ENCODE measurements at places on chromosomes 1 and 21.

- no peak for DNase-seq
These were observed 76.3 kb downstream of the MEGF6 start for GRCh38 chr1:3534803-3535637.

DNA sequence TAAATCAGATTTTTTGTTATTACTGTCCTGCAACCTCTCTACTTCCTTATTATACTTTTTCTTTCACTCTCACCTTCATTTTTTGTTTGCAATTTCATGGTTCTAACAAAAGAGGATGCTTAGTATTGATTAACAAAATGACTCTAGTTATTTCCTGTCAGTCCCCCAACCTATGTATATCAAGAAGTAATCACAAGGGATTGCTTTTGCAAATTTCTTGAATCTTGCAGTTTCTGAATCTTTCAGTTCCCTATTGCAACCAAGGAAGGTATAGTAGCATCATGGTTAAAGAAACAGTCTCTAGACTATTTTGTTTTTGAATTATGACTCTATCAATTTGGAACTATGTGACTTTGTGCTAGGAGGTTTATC, 446.9 kb downstream of the NEGR1 start:
- no peak for DNase-seq

- no peak for DNase-seq
These were observed 2.7 kb downstream of the C1QTNF12 start for GRCh38 chr1:1243807-1244191.

DNA sequence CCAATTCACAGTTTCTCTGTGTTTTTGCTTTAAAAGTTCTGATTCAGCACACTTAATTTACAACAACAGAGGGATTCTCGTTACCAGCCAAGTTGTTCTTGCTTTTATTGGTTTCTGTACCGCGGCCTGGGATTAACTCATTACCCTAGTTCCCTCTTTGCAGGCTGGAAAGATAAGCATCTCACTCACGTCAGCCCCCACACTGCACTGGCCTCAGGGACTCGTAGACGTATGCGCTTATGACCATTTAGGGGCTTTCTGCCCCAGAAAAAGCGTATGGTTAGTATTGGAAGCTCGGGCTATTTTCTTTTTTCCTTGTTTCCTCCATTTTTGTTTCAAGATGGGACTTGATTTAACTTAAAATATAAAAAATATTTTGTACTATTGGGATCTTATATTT, 76.0 kb downstream of the POFUT2 start:
- no peak for DNase-seq

DNA sequence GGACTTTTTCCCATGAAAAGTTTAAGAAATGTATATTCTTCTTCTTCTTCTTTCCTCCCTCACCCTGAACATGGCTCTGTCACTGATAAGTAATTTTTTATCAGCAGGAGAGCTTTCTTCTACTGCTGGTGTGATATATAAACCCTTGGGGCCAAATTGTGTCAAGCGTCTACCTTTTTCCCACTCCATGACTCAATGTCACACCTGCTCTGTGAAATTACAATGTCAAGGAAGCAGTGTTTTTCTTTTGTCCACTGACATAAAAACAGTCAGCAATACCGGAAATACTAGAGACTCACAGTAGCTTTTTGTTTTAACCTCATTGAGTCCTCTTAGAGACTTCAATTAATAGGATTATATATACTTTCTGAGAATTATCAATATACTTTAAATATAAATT, 416.2 kb upstream of the ADGRL4 start:
- no peak for DNase-seq
